ENCODE measurements at places on chromosomes 13 and 19. TPM values are rescaled to one million over a fixed set of nuclear protein-coding genes. Genes with fewer than 3 reads are reported as not detected.

DNA sequence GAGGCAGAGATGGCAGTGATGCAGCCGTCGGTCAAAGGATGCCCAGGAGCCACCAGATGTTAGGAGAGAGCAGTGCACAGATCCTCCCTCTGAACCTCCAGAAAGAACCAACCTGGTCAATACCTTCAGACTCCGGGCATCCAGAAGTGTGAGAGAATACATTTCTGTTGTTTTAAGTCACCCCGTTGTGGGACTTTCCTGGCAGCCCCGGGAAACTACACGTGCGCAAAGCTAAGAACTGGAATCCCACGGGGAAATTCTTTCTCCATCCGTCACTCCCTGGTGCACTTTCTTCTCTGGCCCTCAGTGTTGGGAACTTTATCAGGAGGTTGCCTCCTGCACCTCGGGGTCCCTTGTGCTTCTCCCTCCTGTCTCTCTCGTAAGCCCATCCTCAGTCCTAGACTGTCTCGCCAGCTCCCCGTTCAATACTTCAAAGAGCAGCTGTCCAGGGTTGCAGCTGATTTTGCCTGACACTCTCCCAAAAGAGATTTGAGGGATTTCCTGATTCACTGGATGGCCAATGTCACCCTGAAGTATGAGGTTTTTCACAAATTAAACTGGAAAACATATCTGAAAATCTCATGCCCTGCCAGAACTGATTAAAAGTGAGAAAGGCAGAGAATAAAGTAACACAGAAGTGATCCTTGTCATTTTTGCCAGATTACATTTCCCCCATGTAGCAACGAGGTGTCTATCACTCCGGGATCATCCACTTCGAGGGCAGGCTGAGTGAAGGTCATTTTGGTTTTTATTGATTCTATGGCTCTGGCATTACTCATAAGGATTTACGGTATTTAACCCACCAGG lies 136.8 kb downstream of the DCT start:
- DNase-seq, result no peak

GRCh38 chr19:35718345-35719041 lies 690 bp downstream of the KMT2B start:
- DNase-seq, result peak; percentile 29

DNA sequence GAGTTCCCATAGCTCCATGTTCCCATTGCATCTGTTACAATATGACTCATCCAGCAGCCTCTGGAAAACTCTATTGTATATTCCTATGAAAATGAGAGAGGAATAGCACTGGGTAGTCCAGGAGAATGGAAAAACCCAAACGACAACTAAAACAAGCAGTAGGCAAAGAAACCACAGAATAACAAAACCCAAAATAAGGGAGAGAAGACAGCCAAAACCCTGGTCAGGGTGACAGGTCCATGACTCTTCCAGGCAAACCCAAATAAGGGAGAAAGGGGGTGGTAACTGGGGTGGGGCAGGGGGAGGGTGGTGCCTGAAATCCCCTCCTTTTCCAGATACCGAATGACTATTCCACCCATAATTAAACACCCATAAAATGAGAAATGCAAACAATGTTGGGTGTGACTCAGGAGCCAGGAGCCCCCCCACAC lies 4.0 kb upstream of the ZNF8 start:
- DNase-seq, result no peak

DNA sequence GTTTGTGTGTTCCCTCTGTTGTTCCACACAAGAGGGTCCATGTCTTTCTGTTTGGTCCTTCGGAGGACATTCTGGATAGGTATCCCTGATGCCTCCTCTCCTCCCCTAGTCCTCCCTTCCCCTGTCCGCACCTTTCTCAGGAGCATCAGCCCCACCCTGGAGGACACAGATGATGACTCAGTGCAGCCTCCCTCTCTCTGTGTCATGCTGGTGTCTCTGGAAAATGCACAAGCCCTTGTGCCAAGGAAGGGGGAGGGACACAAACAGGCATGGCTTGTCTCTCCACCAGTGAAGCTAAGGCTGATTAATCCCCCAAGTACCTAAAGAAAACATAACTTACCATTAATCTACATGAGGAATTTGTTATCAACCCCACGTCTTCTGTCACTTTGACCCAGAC lies 16.2 kb upstream of the TNFRSF19 start:
- DNase-seq, result no peak

Gene KL
- 0.12 TPM for total RNA-seq

DNA sequence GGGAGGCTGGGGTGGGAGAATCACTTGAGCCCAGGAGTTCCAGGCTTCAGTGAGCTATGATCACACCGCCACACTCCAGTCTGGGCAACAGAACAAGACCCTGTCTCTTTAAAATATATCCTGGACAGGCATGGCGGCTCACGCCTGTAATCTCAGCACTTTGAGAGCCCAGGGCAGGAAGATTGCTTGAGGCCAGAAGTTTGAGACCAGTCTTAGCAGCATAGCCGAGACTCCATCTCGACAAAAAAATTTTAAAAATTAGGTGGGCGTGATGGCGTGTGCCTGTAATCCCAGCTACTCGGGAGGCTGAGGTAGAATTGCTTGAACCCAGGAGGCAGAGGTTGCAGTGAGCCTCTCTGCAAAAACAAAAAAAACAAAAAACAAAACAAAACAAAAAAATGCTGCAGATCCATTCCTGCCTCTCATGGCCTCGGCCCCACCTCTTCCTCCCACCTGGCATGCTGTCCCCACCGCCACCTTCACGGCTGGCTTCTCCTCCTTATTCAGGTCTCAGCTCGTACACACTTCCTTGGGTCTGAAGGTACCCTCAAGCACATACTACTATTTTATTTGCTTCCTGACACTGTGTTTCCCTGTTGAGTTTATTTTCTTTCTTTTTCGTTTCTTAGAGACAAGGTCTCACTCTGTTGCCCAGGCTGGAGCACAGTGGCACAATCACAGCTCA lies 5.3 kb downstream of the RFX1 start:
- DNase-seq, result no peak

Gene ANKLE1
- total RNA-seq, result 4.9 TPM

DNA sequence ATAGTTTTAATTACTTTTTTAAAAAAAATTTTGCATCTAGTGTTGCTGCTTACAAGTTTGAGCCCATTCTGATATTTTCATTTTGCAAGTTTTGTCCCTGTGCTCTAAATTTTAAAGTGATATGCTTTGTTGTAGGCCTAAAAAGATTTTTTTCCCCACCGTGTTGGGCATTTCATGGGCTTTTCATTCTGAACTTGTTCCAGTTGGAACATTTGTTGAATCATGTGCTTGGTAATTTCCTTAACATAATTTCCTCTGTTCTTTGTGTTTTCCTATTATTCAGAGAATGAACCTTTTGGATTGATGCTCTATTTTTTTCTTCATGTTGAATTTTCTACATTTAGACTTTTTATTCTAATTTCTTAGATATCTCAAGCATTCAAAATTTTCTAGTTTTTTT lies 206.4 kb upstream of the SPRY2 start:
- DNase-seq, result no peak

Gene CCDC122
- 6.4 TPM for total RNA-seq

Gene CRX
- not detected for total RNA-seq

DNA sequence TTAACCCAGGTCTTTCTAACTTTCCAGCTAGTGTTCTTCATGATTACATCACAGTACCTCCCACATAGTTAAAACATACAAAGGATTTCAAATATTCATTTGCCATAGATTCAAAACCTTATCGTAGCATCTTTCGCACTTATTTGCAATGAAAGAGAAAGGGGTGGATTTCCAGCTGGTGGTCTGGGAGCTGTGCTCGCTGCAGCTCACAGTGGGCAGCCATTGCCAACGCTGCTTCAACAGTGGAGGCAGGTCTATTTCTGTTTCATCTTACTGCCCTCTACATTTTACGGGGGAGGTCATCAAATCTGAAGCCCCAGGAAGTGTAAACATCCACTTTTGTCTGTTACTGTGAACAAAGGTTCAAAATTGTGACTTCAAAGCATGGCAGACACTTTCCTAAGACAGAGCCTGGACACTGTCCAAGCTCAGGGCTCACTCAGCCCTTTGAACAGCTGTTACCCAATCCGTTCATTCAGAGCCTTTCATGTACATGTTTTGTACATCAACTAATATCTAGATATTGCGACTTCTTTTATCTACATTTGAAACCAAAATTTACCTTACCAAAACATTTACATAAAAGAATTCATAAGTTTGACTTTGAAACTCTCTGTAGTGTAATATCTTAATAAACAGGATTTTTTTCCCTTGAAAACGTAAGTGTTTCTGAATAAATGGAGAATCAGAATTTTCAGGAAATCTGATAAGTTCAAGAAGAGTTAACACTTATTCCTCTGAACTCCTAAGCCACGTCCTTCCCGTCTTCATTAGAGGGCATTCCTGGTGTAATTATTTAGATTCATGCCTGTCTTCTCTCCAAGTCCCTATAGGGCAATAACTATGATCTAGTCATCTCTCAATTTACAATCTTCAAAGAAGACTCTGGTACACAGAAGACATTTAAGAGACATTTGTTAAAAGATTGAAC lies 25.1 kb downstream of the STARD13 start:
- DNase-seq, result no peak

DNA sequence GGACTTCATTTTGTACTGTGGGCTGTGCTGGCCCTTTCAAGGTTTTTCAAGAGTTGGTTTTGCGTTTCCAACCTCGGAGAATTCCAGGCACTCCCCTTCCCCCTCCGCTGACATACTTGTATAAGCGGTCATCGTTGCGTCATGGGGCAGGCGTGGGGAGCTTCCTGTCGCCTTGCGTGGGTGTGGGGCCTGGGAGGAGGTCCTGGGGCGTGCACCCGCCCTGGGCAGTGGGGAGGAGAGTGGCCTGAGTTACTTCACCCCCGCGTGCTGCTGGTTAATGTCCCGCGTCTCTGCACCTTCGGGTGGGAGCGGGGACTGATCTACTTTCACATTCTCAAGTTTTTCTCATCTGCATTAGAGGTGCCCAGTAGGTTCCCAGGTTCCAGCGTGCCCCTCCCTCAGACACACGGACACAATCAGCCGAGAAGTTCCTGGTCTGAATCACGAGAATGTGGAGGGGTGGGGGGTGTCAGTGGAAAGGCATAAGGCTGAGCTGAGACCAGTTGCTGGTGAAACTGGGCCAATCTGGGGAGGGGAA lies 4.1 kb downstream of the IER2 start:
- DNase-seq, result peak; percentile 28

Gene DENND1C
- total RNA-seq, result not detected

- DNase-seq, result no peak
Observed at GRCh38 chr19:47652285-47652684, 43.4 kb downstream of the BICRA start.

DNA sequence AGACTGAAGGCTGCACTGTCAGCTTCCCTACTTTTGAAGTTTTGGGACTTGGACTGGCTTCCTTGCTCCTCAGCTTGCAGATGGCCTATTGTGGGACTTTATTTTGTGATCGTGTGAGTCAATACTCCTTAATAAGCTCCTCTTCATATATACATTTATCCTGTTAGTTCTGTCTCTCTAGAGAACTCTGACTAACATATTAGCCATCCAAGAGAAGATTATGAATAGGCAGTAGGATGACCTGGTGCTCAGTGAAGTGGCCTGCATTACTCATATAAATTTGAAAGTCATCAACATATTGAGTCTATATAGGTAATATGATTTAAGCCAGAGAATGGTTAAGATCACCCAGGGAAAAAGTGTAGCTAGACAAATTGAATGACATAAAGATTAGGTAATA lies 136.3 kb upstream of the UFM1 start:
- no peak for DNase-seq

Gene MUC16
- total RNA-seq, result not detected

DNA sequence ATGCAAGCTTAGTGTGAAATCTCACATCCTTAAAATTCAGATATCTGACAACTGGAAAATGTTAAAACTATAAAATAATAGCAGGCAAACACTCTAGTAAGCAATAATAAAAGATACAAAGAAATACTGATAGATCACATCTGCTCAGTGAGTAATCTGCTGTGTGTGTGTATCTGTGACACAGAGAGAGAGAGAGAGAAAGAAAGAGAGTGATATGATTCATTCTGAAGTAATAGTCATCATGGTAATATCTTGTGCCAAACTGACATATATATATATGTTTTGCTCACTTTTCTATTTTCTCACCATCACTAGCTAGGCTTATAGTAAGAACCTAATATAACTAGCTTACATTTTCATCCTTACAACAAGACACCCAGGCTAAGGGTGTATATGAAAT lies 288.0 kb upstream of the SLITRK6 start:
- DNase-seq, result no peak

DNA sequence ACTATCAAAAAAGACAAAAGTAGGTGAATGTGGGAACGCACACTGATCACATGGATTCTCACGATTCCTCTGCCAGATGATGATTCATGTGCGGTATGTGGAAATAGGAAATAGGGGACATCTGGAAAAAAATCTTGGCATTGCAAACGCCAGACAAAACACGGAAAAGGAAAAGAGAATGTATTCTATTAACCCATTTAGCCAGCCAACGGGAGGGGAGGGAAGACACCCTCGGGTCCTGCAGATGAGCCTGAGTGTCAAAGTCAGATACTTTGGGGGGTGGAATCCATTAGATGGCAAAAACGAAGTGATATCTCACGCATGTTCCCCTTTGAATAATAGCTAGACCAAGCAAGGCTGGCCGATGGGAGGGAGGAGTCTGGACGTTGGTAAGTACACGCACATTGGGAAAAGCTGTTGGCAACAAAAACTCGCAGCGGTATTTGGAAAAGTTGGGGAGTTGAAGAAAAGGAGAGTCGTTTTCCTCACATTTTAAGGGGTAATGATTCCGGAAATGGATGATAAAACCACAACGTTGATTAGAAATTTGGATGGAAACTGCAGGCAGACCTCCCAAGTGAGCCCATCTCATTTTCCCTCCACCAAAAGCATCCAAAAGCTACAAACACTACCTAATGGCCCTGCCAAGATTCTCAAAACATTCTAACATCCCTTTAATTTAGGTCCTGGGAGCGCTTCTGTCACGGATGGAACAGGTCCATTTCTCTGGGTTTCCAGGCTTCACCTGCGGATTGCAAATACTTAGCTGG lies 73.6 kb downstream of the COL4A1 start:
- DNase-seq, result no peak

DNA sequence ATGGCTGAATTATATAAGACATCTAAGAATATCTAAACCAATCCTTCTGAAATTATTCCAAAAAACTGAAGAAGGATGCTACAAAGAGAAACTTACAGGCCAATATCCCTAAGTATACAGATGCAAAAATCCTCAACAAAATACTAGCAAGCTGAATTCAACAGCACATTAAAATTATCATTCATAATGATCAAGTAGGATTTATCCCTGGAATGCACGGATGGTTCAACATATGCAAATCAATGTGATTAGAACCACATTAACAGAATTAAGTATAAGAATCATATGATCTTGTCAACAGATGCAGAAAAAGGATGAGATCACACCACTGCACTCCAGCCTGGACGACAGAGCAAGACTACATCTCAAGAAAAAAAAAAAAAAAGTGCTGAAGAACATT lies 13.3 kb downstream of the ZNF560 start:
- DNase-seq, result no peak

DNA sequence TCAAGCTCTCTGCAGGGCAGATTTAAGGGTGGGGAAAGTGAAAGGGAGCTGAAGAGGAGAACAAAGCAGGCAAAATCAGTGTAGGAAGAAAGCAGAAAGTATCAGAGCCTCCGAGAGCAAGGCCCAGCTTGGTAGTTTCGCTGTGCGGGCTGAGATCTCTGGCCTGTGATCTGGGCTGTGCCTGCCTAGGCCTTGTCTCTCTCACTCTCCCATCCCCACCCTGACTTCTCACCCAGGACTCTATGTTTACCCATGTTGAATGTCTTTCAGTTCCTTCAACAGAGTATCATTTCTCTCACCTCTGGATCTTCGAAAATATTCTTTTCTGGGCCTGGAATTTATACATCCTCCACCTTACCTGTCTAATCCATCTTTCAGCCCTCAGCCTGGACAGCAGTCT lies 391.3 kb downstream of the FOXO1 start:
- DNase-seq, result no peak

Gene ZNF548
- total RNA-seq, result 22.1 TPM

- no peak for DNase-seq
Observed at GRCh38 chr13:43965459-43965845, 85.7 kb downstream of the LACC1 start.

Data from neural crest cell (in vitro differentiated cells).